IPS DF 6.9 (cell line): ENCODE measurements at places on chromosomes 12 and 14.

DNA sequence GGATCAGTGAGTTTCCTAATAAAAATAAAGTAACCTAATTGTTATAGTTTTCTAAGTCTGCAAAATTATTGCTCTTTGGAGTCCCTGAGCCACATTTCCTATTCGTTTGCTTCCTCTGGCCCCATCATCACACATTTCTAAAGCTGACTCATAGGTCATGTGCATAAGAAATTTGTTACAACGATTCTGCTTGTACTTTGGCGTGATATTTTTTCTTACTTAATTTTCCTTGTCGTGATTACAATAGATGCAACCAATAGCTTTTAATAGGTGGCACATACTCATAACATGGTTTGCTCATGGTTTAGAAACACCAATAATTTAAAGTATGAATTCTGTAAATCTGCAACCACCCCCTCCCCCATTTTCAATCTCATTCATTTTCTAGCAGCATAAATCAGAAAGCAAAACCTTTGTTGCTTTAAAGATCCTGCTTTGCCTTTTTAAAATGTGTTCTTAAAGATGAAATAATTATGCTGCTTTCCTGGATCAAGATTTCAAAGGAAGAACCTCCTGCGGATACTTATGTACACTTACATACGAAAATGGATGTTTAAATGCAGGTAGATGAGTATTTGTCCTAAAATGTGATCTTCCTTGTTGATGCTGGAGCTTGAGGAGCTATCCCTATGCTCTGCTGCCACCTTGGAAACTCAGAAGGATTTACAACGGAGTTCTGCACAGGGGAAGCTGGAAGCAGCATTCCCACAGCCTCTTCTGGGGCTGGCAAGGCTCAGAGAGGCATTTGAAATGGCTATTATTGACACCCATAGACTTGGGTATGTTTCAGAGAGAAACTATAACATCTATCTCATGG lies 1.7 kb upstream of the FLRT2 start:
- DNase-seq, result no peak

DNA sequence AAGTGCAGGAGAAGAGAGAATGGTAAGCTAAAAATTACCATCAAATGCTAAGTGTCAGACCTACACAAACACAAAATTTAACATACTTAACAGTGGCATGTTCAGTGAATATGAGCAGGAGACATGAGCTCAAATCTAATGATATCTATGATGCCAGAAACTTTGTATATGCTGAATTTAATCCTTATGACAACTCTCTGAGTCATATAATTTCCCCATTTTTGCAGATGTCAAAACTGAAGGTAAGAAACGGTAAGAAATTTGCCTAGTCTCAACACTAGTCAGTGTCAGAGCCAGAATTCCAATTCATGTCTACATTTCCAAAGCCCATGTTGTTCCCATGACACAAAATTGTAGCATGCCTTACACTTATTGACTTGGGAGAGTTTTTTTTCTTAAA lies 375.8 kb downstream of the APAF1 start:
- no peak for DNase-seq

DNA sequence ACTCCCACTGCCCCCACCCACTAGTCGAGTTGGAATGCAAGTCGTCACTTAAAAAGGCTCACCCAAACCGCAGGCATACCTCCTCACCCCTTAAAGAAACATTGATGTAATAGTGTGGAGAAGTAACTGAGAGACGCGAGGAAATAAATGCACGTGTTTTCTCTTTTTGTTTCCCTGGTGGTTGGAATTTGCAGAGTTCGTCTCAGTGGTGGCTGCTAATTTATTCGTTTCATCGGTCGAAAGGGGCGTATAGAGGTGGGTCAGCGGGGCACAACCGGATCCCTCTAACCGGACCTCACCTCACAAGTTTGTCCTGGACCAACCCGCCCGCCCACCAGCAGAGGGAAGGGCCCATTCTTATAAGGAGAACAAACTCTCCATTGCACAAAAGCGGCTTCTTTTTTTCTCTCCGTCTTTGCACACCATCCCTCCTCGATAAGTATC lies 5.0 kb upstream of the NPAS3 start:
- no peak for DNase-seq

- DNase-seq, result no peak
Observed at GRCh38 chr12:46296822-46297221, 28.0 kb upstream of the SLC38A1 start.

- no peak for DNase-seq
Observed at GRCh38 chr14:29223947-29224346, 457.4 kb downstream of the FOXG1 start.

GRCh38 chr14:74962493-74962892 lies 7.1 kb upstream of the PGF start:
- no peak for DNase-seq

GRCh38 chr12:108959748-108960655 lies 60.9 kb downstream of the SVOP start:
- DNase-seq, result no peak

- DNase-seq, result no peak
Observed at GRCh38 chr14:38042322-38042721, 165.4 kb upstream of the SSTR1 start.

GRCh38 chr12:14473707-14474287 lies 93.9 kb downstream of the PLBD1 start:
- DNase-seq, result no peak
